Activated CD4-positive, CD25-positive, alpha-beta regulatory T cell treated with anti-CD3 and anti-CD28 coated beads, Interleukin-2, amount 50 U/mL, for 24 hours (primary cell): ENCODE measurements at places on chromosomes 2 and 18.

DNA sequence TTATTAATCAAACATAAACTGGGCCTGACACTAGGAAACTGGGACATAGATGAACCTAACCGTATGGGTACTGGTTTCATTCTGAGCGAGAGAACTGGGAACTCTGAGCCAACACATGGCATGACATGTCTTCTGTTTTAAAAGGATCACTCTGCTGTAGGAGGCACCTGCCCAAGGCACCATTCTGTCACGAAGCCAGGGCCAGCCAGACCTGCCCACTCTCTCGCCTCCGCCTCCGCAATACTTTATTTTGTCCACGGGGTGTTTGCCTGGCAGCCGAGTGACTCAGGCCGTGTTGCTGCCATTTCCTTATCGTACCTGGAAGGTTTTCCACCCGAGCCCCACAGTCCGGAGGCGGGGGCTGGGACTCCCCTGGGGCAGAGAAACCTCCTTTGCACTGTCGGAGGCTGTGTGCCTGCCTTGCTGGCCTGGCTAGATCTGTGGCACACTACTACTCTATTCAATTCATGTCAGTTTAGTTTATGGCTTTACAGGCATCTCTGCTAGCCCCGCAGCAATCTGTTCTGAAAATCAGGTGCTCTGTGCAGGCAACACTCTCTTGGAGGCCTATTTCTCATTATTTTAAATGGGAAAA, 120.4 kb upstream of the ACKR3 start:
- ATAC-seq, result no peak

GRCh38 chr2:47310801-47311560, 92.0 kb upstream of the MSH2 start:
- ATAC-seq, result no peak

GRCh38 chr2:197176522-197176921, 134.1 kb downstream of the ANKRD44 start:
- no peak for ATAC-seq

GRCh38 chr18:24198461-24198860, 59.6 kb downstream of the CABYR start:
- ATAC-seq, result no peak

DNA sequence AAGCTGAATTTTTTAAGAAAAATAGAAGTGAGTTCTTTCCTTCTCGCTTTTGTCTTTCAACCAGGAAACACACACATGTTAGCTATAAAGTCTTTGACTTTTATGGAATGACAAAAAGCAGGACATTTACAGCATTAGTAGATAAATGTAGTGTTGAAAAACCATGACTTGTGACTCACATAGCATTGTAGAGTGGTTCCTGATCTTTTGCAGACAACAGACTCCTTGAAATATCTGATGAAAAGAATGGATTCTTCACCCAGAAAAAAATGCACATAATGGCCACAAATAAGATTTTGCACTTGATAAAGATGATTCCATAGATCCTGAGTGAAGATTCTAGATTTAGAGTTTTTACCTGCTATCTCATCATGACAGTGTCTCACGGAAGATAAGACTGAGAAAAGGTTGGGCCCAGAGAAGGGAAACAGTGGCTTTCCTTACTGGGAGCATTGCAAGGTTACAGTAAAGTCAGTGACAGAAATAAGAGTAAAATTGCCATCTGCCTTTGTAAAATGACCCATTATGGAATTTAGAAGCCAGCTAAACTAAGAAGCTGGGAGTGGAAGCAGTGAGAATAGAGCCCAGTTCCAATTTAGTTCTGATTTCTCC, 14.0 kb downstream of the SMARCAL1 start:
- ATAC-seq, result no peak

GRCh38 chr2:156320486-156321098, 11.9 kb downstream of the NR4A2 start:
- ATAC-seq, result no peak

- ATAC-seq, result no peak
These were observed 1879.4 kb upstream of the PIK3C3 start for GRCh38 chr18:40075616-40076015.

DNA sequence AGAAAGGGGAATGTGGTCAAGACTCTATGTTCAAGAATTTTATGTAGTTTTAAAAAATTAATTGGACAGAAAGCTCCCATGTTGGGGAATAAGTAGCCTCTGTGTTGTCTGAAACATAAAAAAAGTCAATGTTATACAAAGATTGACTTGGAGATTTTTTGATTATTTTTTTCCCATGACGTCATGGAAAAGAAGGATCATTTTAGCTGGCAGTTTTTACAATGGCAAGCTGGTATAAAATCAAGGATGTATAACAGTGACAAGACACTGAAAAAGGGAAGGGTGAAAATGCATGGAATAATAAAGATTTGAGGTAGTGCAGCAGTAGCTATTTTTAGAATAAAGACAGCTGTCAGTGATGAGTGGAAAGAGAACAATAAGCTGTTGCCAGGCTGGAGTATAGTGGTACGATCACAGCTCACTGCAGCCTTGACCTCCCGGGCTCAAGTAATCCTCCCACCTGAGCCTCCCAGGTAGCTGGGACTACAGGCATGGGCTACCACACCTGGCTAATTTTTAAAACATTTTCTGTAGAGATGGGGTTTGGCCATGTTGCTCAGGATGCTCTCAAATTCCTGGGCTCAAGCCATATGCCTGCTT, 9.2 kb downstream of the SLC39A10 start:
- no peak for ATAC-seq

DNA sequence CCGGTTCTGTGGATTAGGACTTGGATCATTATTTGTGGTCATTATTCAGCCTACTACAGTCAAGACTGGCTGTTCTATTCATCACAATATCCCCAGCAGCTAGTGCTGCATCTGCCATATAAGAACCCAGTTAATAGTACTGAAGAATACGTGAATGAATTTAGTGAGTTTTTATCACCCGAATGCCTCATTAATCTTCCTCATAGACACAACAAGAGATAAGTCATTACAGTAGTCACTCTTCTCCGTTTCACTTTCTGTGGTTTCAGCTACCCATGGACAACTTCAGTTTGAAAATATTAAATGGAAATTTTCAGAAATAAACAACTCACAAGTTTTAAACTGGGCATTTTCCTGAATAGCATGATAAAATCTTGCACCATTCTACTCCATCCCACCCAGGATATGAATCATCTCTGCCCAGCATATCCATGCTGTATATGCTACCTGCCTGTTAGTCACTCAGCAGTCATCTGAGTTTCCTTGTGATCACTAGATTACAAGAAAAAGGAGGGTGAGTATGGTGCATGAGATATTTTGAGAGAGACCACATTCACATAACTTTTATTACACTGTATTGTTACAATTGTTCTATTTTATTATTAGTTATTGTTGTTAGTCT, 363.7 kb upstream of the CHAC2 start:
- no peak for ATAC-seq

GRCh38 chr2:69213201-69213600, 173.8 kb downstream of the GFPT1 start:
- ATAC-seq, result no peak

DNA sequence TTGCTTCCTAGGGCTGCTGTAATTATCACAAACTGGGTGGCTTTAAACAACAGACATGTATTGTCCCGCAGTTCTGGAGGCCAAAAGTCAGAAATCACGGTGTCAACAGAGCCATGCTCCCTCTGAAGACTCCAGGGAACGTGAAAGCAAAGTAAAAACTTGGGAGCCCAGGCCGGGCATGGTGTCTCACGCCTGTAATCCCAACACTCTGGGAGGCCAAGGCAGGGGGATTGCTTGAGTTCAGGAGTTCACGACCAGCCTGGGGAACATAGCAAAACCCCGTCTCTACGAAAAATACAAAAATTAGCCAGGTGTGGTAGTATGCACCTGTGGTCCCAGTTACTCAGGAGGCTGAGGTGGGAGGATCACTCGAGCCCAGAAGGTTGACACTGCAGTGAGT, 63.5 kb downstream of the MCFD2 start:
- no peak for ATAC-seq

GRCh38 chr2:28692411-28692810, 59.2 kb upstream of the PPP1CB start:
- ATAC-seq, result no peak

DNA sequence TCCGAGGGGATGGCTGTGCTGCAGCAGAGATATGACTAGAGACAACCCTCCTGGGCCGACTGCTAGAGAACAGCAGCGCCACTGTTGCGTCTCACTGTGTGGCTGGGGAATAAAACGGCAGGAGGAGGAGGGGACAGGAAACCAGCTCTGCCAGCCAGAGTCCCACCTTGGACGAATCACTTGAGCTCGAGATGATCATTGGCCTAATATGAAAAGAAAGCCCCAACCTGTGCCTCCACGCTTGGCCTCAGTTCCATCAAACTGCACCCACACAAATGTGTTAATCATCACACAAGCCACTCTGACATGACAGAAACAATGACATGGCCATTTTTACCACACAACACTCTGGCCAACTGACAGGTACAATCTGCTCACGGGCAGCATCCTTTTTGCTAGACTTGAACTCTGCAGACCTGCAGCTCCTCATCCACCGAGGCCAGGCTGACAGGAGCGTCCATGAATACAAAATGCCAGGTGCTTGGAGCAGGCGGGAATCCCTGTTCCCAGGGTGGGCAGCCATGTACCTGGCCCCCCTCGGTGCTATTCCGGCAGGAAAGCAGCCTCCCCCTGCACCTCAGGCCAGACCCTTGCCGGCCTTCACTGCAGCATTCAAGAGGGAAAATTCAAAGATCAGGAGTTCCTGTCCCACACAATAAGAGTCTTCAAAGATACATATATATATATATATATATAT, 52.3 kb downstream of the PARD6G start:
- ATAC-seq, result peak; percentile 72

GRCh38 chr2:235046589-235046988, 94.8 kb downstream of the SH3BP4 start:
- no peak for ATAC-seq

DNA sequence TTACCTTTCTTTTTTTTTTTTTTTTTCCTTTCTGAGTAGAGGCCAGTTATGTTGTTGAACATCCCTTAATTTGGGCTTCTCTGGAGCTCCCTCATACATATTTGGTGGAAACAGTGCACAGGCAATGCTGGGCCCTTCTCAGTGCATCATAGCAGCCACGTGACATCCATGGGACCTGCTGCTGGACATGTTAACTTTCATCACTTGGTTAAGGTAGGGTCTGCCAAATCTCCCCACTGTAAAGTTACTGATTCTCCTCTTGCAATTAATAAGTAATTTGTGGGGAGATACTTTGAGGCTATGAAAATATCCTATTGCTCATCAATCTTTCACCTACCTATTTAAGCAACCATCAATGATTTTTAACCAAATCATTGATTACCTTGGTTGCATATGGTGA, 211.5 kb upstream of the LYPD1 start:
- ATAC-seq, result no peak

- ATAC-seq, result no peak
These were observed 37.2 kb downstream of the MIB1 start for GRCh38 chr18:21777814-21778213.

- ATAC-seq, result peak; percentile 60
These were observed 16.8 kb upstream of the TMEM131 start for GRCh38 chr2:98012561-98012991.

GRCh38 chr2:30217644-30218337, 13.5 kb upstream of the LBH start:
- ATAC-seq, result no peak

GRCh38 chr2:9212010-9212635, 5.5 kb downstream of the ASAP2 start:
- no peak for ATAC-seq

GRCh38 chr2:190718652-190719526, 70.0 kb downstream of the NAB1 start:
- ATAC-seq, result peak; percentile 57

DNA sequence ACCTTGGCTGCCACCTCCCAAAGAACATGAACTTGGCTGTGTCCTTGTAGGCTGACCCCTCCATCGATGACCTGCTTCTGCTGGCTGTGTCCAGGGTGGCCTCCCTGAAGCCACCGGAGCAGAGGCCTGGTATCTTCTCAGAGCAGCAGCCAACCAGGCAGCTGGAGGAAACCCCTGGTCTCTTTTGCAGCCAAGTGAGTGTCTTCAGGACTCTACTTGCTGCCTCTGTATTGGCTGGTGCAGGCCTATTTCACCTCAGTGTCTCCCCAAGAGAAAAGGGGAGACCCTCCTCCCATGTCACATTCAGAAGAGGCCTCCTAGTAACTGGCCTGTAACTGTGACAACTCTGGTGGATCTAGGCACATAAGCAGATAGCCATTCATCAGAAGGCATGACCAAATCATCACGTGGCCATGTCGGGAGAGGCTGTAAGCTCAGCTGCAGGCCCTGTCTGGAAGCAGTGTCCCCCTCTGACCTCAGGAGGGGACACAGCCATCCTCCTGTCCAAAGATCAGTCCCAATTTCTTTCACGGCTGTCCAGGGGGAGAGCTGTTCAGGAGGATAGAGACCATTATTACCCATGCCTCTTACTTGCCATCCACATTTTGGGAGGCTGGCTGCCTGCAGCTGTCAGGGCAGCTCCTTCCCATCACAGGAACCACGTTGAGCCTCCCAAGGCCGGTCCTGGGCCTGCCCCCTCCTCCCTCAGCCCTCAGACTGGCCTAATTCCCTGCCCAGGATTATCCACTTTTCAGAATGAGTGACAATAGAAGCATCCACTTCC, 20.9 kb upstream of the ROCK2 start:
- ATAC-seq, result no peak

- ATAC-seq, result no peak
These were observed 141.1 kb downstream of the CSRNP3 start for GRCh38 chr2:165610591-165611029.

DNA sequence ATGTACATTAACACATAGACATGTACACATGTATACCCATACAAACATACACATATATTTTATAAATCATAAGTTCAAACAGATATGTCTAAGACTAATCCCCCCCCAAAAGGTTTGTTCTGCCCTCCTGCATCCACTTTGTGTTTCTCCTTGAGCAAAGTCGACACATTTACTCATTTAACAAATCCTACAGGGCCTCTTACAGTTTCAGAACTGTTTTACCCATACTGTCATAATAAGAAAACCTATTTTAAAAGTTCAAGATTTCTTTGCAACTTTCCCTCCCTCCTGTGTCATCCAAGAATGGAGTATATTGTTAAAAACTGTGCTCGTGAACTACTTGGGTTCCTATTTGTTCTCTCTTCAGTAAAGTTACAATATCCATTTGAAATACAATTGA, 166.7 kb downstream of the L3MBTL4 start:
- ATAC-seq, result no peak

- ATAC-seq, result peak; percentile 25
These were observed 53.4 kb downstream of the TCF4 start for GRCh38 chr18:55534547-55534946.

GRCh38 chr18:8188184-8188583, 421.1 kb upstream of the RAB12 start:
- no peak for ATAC-seq

- no peak for ATAC-seq
These were observed 119.8 kb upstream of the TTC39C start for GRCh38 chr18:23894661-23895175.

- peak; percentile 75 for ATAC-seq
These were observed 16.3 kb downstream of the CDC42EP3 start for GRCh38 chr2:37654932-37655841.

DNA sequence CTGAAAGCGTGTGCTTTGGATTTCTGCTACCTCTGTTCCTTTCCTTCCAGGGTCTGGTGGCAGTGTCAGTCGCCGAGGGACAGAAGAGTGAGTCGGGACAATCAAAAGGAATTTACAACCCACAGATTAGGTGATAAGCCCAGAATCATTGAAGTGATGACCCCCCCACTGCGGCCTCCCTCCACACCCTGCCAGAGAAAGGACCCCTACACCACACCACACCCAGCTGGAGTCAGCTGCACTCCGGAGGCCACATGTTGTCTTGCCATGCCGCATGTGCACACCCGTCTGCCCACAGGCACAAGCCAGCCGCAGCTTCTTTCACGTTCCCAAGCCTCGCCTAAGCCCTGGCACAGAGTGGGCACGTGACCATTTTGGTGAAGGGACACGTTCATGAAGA, 366.8 kb upstream of the SALL3 start:
- ATAC-seq, result no peak

GRCh38 chr2:11710210-11710609, 36.2 kb upstream of the LPIN1 start:
- no peak for ATAC-seq
